ENCODE measurements at places on chromosomes 2 and 18. TPM values are rescaled to one million over a fixed set of nuclear protein-coding genes. Genes with fewer than 3 reads are reported as not detected.

GRCh38 chr2:153230977-153231376, 247.6 kb downstream of the RPRM start:
- no peak for DNase-seq

CPLX4 gene
- total RNA-seq, result not detected

CACNB4 gene
- 2.3 TPM for total RNA-seq

DNA sequence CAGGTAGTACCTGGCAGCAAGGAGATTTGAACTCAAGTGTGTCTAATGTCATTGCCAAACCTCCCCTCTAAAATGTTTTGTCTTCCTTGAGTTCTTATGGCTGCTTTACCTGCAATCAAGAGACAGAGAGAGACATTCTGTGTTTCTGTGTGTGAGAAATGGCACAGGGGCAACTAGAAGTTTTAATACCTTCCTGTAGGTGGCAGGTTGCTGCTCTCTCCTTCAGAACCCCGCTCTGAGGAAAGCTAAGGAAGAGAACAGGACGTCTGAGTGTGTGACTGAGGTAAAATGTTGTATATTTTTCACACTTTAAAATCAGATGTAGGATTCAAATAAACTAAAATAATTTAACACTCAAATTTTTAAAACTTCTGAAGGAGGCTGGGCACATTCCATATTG, 19.2 kb downstream of the DTNA start:
- DNase-seq, result no peak

- DNase-seq, result no peak
Measured at GRCh38 chr2:12702168-12703121, 14.3 kb upstream of the TRIB2 start.

- DNase-seq, result no peak
Measured at GRCh38 chr18:66728951-66729350, 125.1 kb upstream of the CDH19 start.

PGAP1 gene
- total RNA-seq, result 54.8 TPM

DNA sequence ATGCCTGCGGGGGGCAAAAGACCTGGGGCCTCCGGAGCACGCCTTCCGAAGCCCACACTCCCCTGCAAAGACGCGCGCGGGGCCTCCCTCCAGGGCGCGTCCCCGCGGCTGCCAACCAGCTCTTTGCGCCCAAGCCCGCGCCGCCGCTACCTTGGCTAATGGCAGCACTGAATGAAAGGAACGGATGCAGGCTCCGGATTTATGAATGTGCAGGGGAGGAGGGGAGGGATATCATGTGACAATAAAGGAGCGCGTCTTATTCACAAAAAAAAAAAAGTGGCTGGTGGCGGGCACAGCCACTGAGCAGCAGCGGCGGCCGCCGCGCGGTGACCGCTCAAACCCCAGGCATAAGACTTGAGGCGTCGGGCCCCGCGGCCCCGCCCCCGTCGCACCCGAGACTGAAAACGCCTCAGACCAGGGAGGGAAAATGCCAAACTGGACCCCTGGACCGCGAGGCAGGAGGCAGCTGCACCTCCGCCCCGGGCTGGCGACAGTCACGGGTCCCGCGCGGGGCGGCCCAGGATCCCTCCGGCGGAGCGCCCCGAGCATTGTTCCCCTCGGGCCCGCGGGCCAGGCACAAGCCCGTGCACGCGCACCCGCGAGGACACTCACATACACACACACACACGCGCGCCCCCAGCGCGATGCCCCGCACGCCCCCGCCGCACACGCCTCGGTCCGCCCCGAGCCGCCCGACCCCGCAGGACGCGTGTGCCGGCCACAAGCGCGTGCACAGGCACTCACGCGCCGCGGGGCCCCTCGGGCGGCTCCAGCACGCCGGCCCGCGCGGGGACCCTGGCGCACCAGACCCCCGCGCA, 1.6 kb downstream of the SPRED2 start:
- DNase-seq, result peak; percentile 44

CYP1B1 gene
- 1.1 TPM for total RNA-seq

ALPI gene
- total RNA-seq, result not detected

CNTNAP5 gene
- total RNA-seq, result 8.9 TPM

GRCh38 chr18:45069546-45069945, 388.9 kb downstream of the SETBP1 start:
- DNase-seq, result no peak

GRCh38 chr18:35705988-35706387, 124.4 kb downstream of the GALNT1 start:
- no peak for DNase-seq

EVX2 gene
- total RNA-seq, result not detected

EFR3B gene
- total RNA-seq, result 22.1 TPM

DNA sequence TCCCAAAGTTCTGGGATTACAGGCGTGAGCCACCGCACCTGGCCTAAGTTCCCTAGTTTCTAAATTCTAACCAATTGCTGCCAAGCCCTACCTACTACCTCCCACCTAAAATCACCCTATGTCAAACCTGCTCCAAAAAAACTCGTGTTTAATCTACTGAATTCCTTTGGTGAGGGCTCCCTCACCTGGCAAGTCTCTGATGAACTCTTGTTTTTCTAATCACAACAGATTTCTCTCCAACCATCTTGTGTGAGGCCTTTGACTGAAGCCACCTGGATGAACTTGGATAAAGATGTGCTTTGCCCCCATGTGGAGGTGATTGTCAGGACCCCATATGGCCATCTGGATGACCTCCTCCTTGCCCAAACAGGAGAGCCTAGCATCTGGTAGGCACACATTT, 17.4 kb upstream of the SLC35G4 start:
- DNase-seq, result no peak

RIT2 gene
- not detected for total RNA-seq

GRCh38 chr2:212428681-212429478, 109.7 kb downstream of the ERBB4 start:
- DNase-seq, result no peak

HOXD11 gene
- not detected for total RNA-seq

LGALSL gene
- total RNA-seq, result 22.6 TPM

MAL gene
- total RNA-seq, result not detected

DNA sequence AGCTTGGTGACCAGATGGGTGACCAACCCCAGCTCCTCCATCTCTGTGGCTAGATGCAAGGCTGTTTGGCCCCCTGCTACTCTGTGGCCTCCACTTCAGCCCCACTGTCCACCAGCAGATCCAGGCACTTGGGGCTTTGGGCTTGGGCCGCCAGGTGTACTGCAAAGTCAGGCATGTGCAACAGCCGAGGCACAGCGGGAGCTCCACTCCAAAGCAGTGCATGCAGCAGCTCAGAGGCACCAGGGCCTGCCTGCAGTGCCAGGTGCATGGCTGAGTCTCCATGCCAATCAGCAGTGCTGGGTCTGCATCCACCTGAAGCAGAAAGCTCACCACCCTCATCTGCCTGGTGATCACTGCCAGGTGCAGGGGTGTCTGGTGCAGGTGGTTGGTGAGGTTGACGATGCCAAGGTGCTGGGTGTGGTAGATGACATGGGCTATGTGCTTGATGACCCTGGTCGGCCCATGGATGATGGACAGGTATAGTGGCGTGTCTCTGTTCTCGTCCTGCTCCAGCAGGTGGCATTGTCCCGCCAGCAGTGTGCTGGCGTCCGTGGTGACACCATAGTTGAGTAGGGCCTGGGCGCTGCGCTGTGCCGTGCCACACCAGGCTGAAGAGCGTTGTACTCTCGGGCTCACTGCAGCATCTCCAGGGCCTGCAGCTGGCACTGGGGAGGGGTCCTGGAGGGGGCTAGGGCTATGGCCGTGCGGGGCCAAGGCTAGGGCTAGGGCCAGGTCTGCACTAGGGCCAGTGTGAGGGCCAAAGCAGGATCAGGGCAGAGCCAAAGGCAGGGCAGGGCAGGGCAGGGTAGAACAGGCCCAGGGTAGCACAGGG, 1.0 kb upstream of the ANKRD62 start:
- no peak for DNase-seq

- DNase-seq, result no peak
Measured at GRCh38 chr2:121136323-121136722, 148.7 kb downstream of the TFCP2L1 start.

- DNase-seq, result no peak
Measured at GRCh38 chr2:20446255-20446916, 488 bp upstream of the RHOB start.

RNF149 gene
- 51.5 TPM for total RNA-seq

GRCh38 chr18:76219023-76219422, 276.0 kb downstream of the ZNF516 start:
- no peak for DNase-seq

GPR35 gene
- total RNA-seq, result 6.5 TPM

DNA sequence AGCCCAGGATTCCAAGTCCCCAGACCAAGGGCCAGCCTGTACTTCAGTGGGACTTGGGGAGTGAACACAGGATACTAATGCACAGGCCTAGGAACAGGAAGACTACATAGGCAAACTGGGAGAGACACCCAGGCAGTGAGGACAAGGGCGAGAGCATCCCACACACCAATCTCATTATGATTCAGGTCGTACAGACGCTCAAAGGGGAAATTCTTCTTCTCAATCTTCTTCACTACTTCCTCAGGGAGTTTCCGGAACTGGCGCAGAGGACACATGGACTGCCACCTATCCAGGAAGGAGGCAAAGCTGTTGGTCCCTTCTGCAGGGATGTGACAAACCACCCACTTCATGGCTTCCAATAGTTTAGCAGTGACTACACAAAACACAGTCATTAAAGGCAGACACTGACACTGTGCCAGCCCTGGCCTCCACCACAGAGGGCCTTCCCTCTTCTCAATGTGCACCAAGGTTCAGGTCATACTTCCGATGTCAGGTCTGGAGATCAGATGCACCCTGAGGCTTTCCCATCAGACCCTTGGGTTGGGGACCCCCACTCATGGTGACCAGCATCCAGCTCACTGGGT, 18.0 kb downstream of the SNRNP200 start:
- DNase-seq, result no peak

DNA sequence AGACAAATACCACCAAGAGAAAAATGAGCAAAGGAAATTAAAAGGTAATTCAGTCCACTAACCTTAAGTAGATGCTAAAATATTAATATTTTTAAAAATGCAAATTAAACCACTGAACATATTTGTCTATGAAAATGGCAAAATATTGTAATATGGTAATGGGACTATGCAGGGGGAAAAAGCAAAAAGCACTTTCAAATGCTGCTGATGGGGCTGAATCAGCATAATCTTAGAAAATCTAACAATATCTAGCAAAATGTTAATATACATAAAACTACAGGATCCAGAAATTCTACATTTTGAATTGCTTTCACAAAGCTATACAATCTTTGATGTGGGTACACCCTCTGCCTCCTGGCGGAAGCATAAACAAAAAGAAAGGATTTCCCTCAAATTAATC, 86.9 kb upstream of the DTNB start:
- no peak for DNase-seq

DNA sequence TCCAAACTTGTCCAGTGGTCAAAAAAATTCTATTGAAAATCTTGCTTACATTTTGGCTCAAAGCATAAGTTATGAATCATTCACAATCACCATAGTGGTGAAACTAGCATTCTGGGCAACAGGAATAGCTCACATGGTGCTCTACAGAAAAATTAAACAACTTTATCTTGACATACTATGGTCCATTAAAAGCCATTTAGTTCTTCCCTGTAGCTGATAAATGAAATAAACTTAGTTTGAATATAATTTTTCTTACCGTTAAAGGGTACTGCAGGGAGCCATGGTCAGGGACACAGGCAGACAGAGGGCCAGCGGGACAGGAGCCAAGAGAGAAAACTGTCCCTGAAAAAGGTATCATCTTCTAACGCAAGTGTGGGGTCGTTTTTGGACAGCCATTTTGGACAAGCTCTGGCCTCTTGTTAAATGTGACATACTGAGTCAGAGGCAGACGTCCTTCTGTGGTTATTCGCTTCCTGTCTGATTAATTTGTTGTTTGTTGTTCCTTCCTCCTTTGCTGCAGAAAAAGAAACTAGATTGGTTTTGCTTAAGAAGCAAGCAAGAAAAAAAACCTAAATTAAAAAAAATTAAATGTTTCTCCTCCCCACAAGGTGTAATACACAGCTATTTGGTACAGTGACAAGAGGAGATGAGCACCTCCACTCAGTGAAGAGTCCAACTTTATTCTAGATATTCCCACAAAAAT, at the start of gene WIPF1:
Gene WIPF1, minus strand, starts transcription at position 460 of the 703 bp plus-strand sequence. CDS start 12,231 bp downstream, outside the sequence.
- no peak for DNase-seq

CCDC68 gene
- total RNA-seq, result 2.9 TPM

ASB18 gene
- not detected for total RNA-seq

GRCh38 chr18:24539866-24540617, 79.6 kb downstream of the HRH4 start:
- DNase-seq, result no peak

GRCh38 chr2:75633620-75634019, 13.0 kb upstream of the MRPL19 start:
- DNase-seq, result no peak

DNA sequence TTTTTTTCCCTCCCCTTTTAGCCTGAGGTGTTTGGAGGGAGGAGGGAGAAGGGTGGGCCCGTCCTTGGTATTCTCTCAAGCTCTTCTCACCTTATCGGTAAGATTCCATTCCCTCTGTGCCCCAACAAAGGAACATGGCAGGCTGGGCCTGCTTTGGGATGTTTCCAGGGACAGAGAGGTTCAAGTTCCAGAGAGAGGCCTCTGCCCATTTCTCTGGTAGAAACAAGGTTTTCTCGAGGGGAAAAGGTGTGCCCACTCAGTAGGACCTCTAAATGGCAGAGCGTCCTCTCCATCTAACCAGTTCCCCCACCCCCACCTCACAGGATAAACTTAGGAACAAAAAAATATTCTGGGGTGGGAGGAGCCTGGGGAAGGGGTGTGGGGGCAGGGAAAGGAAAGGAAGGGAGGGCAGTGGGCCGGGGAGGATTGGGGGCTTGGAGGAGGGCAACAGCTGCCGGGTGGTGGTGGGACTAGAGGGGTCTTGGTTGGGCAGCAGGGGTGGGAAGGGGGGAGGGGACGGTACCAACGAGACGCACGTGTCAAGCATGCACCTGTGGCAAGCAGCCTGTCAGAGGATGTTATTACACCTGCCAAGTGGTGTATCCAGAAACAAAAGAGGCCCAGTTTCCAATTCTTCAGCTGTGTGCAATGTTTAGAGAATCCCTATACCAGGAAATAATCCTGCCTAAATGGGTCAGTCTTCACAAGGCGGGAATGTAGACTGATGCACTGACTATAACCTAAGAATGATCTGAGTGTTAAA, 2.1 kb downstream of the PCBP1 start:
- peak; percentile 23 for DNase-seq

DNA sequence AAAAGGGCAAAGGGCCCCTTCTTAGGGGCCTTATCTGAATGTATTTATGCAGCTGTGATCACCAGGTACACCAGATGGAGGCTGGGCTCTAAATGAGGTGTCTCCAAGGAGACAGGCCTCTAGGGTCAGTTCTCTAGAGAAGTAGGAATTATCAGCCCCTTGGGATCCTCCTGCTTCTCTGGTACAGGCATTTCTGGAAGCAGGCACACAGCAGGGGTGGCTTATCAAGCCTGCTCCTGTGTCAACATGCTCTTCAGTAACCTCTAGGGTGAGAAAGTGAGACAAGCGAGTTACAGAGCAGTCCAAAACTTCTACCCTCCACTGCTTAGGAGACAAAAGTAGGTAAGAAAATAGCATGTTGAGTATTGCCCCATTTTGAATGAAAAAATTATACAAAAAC, 13.8 kb downstream of the TPGS2 start:
- no peak for DNase-seq

WNT10A gene
- total RNA-seq, result not detected

Measured in progenitor cell of endocrine pancreas (in vitro differentiated cells).